ENCODE measurements at places on chromosomes 6 and 20.

- no peak for DNase-seq
These were observed 35.5 kb downstream of the ABHD12 start for GRCh38 chr20:25355011-25355595.

DNA sequence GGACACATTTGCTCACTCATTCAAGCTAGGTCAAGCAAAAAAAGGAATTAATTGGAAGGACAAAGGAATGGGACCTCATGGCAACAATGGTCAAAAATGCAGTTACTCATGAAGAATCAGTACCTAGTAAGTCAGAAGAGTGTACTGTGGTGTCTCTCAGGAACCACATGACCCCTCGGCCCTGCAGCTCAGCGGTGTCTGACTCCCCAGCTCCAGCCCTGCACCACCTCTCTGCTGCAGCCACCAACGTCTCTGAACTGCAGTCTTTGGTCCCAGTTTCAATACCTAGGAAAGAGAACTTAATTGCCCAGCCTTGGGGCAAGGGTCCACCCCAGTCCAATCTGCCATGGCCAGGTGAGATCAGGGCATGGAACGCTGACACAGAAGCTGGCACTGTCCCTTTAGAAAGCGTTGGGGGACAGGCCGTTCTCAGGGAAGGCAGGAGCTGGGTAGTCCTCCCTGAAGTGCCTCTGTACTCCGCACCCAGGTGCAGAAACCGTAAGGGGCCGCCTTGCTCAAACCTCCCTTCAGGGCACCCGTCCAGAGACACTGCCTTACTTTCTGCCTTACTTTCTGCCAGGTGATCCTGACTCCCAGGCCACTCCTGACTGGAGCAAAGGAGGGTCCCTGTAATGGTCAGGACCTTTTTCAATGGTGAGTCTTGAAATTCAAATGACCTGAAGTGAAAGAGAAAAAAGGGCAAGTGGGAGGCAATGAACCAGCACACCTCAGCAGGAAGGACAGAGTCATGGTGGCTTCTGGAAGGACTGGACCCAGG, 13.2 kb upstream of the NELFCD start:
- no peak for DNase-seq

GRCh38 chr6:163406366-163406765, 8.2 kb upstream of the QKI start:
- no peak for DNase-seq

- peak; percentile 39 for DNase-seq
These were observed 138.9 kb downstream of the PDE7B start for GRCh38 chr6:135990439-135990838.

- no peak for DNase-seq
These were observed 105.4 kb downstream of the FYN start for GRCh38 chr6:111767752-111768430.

- no peak for DNase-seq
These were observed 79.4 kb downstream of the CEBPB start for GRCh38 chr20:50270034-50270395.
